Nephron progenitor cell (in vitro differentiated cells): ENCODE measurements at places on chromosomes 2 and 18.

- no peak for DNase-seq
These were observed 1242.0 kb upstream of the ACVR2A start for GRCh38 chr2:146602856-146603255.

- DNase-seq = no peak
These were observed 99.9 kb upstream of the SLC38A11 start for GRCh38 chr2:165055082-165055851.

DNA sequence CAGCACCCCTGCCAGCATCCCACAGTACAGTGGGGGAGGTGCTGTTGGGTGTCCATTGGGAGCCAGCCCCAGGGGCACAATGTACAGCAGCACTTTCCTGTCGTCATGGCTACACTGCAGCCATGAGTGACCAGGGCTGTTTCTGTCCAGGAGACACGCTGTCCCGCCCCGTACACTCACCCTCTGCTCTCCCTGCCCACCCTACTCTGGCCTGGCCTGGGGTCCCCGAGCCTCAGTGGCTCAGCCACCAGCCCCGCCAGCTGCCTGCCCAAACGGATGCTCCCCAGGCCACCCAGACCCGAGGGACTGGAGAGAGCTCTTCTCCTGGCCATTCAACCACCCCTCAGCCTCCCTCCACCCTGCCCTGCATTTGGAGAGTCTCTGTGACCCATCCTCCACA lies 9.3 kb downstream of the TEKT4 start:
- DNase-seq = no peak

- DNase-seq = no peak
These were observed 516.7 kb downstream of the ERBB4 start for GRCh38 chr2:212021947-212022346.

DNA sequence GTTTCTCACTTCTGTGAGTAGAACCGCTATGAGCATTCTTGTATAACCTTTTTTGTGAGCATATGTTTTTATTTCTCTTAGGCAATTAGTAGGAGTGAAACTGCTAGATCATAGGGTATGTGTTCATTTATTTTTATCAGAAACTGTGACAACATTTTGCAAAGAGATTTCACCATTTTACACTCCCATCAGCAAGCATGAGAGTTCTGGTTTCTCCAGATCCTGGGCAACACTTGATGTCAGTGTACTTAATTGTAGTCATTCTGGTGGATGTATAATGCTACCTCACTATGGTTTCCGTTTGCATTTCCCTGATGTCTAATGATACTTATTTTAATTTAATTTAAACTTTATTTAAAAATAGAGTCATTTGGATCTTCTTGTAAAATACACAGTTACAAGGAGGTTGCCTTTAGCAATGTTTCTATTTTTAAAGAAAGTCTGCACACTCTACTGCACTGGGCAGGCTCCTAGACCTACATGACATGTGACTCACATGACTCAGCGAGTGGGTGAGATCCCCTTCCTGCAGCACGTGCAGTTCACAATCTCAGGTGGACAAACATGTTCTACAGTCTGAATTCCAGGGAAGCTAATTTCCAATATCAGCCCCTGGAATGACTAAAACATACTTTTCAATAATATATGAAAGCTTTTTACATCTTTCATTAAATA lies 127.0 kb upstream of the BCL2L11 start:
- DNase-seq = no peak

DNA sequence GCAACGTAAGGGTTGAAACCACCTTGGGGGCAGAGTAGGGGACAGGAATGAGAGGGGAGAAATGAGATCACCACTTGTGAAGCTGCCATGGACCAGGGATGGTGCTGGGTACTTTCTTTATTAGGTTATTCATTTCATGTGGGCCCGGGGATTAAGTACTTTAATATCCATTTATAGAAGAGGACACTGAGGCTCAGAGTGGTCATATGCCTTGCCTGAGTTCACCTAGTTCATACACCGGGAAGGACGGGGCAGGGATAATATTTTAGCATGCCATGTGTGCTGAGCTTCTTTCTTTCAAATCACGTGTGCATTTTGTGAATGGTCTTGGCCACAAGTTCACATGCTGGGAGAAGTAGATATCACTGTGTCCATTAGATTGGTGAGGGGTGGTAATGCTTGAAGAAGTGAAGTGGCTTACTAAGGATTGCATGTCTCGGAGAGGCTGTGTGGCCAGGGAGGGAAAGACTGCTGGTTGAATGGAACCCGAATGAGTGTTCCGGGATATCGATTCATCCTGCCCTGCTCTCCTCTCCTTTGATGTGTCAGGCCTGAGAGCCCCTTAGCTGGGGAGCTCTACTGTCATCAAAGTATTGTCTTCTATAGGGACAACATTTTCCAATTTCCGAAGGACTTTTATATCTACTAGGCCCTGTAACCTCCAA lies 187.1 kb downstream of the MYCN start:
- DNase-seq = no peak

- no peak for DNase-seq
These were observed 250.3 kb downstream of the NRXN1 start for GRCh38 chr2:50781646-50782045.

- no peak for DNase-seq
These were observed 210.5 kb upstream of the GATA6 start for GRCh38 chr18:21958707-21959450.

- DNase-seq = no peak
These were observed 56.9 kb upstream of the LHCGR start for GRCh38 chr2:48812416-48812815.

DNA sequence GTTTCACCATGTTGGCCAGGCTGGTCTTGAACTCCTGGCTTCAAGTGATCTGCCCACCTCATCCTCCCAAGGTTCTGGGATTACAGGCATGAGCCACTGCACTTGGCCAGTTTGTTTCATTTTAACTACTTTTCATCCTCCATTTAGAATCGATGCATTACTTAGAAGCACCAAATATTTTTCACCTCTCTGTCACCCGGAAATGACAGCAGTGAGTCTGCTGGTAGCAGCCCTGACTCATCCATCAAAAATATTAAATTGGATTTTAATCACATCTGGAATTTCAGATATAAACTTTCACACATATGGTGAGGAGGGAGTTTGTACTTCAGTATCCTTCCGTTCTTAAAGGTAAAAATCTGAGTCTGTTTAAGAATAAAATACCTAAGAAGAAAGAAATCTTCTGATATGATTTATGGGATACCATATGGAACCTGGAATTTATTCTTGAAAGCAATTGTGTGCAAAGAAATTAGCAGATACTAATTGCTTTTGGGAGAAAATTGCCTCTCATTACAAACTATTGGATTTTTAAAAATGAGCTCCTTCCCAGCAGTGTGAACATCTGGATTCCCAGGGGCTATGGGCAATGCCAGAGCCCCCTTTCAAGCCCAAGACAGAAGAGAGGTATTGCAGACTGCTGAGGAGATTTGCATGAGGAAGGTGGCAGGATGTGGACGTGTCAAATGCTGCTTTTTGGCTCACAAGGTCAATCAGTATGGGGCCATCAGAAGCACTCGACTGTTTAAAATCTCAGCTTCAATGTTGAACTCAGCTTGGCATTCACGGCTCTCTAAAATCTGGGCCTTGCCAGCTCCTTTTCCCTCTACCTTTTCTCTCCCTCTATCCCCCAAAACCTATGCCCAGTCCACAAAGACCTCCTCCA lies 279.5 kb upstream of the SIX2 start:
- DNase-seq = no peak

DNA sequence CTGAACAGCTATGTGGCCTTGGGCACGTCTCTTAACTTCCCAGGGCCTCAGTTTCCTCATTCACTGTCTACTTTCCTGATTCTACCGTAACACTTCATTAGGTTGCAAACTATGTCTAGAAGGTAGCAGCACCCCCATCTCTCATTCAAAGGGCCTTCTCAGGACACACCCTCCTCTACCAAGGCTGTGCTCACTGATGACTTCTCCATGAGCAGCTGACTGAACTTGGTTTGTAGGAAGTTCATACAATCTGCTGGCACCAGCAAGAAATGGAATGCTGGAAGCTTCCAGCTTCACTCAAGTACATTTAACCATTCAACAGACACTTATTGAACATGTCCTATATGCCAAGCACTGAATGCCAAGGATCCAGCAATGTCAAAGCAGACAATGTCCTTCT lies 250.8 kb upstream of the CTAGE1 start:
- DNase-seq = no peak

DNA sequence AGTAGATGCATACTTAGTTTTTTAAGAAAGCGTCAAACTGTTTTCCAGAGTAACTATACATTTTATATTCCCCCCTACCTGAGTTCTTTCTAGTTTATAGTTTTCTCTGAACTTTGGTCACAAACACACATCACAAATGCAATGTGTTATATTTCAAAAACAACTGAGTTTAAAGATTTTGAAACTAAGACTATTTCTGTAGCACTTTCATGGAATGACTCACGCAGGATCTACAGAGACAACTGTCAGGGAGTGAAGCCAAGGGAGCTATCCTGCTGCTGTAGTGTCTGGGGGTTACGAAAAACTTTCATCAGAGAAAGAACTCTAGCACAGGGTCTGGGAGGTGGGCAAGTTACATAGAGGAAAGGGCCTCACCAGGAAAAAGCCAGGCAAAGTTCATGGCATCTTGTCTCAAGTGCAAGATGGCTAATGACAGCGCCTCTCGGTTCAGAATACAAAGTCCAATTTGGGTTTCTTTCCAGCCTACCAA lies 66.8 kb downstream of the UXS1 start:
- no peak for DNase-seq

GRCh38 chr2:5798084-5798483 lies 105.9 kb downstream of the SOX11 start:
- DNase-seq = no peak

- DNase-seq = peak; percentile 38
These were observed 205.1 kb downstream of the ARL4C start for GRCh38 chr2:234291765-234292204.

- DNase-seq = no peak
These were observed 81.3 kb downstream of the TFCP2L1 start for GRCh38 chr2:121203591-121204249.

DNA sequence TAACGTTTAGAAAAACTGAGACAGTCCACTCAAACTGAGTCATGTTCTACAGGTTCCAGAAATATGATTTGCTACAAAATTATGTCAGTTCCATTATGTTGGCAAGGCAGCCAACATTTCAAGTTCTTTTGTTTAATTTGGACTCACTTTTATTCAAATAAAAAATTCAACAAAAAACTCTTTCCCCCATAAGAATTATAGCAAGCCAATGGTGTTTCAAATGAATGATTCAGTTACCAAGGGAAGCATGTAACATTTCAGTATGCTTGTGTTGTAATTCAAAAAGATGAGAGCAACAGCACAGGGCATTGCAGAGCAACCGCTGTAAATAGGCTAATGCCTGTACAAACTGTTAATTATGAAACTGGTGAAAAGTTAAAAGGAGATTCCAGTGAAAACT lies 140.8 kb downstream of the FIGN start:
- DNase-seq = no peak

GRCh38 chr2:69579536-69579935 lies 64.0 kb downstream of the AAK1 start:
- DNase-seq = no peak

- DNase-seq = no peak
These were observed 59.9 kb upstream of the PID1 start for GRCh38 chr2:229330952-229331351.

- DNase-seq = no peak
These were observed 216.7 kb upstream of the STON1 start for GRCh38 chr2:48313036-48313877.

GRCh38 chr2:143954186-143954585 lies 565.7 kb downstream of the ZEB2 start:
- DNase-seq = no peak

DNA sequence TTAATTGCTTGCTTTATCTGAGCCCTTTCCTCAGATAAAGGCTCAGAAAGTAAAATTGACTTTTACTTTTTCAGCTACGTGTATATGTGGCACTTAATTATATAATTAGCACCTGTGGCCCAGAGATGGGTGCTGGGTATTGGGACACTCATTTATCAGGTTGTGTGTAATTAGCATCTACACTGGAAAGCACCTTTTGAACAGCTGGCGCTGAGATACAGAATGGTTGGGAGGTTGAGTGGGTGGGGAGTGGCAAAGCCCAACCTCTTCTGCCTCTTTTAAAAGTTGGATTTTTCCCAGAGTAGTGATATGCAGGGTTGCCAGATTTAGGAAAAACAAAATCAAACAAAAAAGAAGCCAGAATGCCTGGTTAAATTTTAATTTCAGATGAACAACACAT lies 23.9 kb downstream of the SPTBN1 start:
- no peak for DNase-seq

GRCh38 chr2:20491739-20492531 lies 45.1 kb downstream of the RHOB start:
- no peak for DNase-seq

DNA sequence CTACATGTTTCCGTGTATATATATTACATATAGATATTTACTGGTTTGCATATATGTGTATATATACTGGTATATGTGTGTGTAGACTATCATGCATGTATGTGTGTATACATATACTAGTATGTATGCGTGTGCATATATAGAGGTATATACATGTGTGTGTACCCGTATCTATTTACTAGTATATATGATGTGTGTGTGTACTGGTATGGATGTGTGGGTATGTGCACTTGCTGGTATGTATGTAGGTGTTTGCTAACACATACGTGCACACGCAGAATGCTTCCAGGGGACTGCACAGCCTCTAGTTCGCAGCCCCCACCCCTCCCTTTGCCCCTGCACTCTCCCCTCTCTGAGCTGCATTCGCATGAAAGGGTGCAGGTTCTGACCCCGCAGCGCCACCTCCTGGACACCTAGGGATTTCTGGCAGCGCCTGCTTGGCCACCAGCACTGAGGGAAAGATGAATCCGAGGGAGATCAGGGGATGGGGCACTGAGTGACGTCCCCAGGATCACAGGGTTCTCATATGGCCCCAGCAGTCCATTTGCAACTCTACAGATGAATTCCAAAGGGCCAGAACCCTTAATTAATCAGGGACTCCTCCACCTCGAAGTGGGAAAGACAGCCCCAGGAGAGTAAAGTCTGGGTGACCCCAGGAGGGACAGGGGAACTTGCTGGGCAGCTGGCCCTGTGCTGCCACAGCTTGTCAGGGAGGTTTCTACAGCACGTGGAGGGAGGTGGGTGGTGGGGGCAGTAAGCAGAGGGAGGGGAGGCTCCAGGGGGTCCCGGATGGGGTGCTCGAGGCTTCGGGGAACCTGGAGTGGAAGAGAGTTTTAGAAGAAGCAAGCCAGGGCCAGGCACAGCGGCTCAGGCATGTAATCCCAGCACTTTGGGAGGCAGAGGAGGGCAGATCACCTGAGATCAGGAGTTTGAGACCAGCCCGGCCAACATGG lies 66.8 kb upstream of the ASAP2 start:
- peak; percentile 91 for DNase-seq

DNA sequence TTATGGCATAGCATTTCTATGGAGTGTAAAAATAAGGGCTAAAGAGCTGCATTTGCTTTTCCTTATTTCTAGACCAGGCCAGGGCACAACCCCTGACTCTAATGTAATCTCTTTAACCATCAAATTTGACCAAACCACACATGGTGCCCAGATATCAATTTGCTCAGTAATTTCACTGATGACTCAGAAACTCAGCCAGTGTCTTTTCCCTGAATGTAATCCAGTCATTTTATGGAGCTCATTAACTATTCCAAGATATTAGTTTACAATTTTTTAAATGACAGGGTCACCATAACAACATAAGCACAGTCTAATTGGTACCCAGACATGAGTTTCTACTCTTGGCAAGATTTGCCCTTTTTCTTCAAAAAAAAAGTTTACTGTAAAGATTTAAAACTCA lies 270.8 kb upstream of the AGAP1 start:
- no peak for DNase-seq
